ENCODE measurements at places on chromosomes 13 and 19. TPM values are rescaled to one million over a fixed set of nuclear protein-coding genes. Genes with fewer than 3 reads are reported as not detected.

GRCh38 chr19:46296722-46297461 lies at the start of gene HIF3A:
TSS of gene HIF3A (plus strand) at chr19:46297042. CDS start at chr19:46297077, 35 bp downstream.
- DNase-seq: no peak

GRCh38 chr19:55027472-55028337 lies 10.4 kb downstream of the GP6 start:
- no peak for DNase-seq

- DNase-seq: no peak
Measured at GRCh38 chr13:49258089-49258796, 10.5 kb downstream of the CDADC1 start.

The F10 gene
- not detected for polyA plus RNA-seq

The LAIR2 gene
- polyA plus RNA-seq: 31.6 TPM
